ENCODE measurements at places on chromosomes 3 and 15.

- no peak for DNase-seq
These were observed 1.9 kb downstream of the TBL1XR1 start for GRCh38 chr3:177195242-177195991.

DNA sequence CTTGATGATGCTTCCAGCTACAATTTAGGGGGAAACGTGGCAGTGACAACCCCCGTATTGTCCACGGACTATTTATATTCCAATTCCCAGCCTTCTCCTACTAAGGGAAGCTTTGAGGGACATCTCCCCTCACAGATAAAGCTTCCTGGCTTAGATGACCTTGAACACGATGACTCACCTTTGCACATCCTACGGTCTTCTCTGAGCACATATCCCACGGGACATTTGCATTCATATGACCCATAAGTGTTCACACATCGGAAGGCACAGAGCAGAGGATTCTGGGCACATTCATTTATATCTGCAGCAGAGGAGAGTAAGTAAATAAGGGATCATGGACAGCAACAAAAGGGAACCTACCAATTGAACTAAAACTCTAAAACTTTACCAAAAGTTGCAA, 101.5 kb downstream of the DUT start:
- DNase-seq, result no peak

GRCh38 chr3:8420612-8421011, 81.0 kb upstream of the LMCD1 start:
- DNase-seq, result no peak

- DNase-seq, result no peak
These were observed 6.0 kb downstream of the SLC6A11 start for GRCh38 chr3:10822055-10822454.

GRCh38 chr3:170536712-170537111, 49.2 kb downstream of the SLC7A14 start:
- no peak for DNase-seq
